Muscle of leg (tissue), 16 donors: ENCODE measurements at places on chromosomes 3 and 15. TPM values are rescaled to one million over a fixed set of nuclear protein-coding genes. Genes with fewer than 3 reads are reported as not detected.

UBAP1L gene
- polyA plus RNA-seq, result 3.1 TPM

POC1A gene
- polyA plus RNA-seq, result 6.8 TPM

GHSR gene
- polyA plus RNA-seq, result not detected

NISCH gene
- 64.0 TPM for polyA plus RNA-seq

SHC4 gene
- polyA plus RNA-seq, result 2.0 TPM

FETUB gene
- polyA plus RNA-seq, result 0.55 TPM

IFRD2 gene
- polyA plus RNA-seq, result 57.9 TPM

SPATA12 gene
- polyA plus RNA-seq, result 0.10 TPM

CHRM5 gene
- polyA plus RNA-seq, result 0.05 TPM

SLC22A14 gene
- 0.10 TPM for polyA plus RNA-seq

NEO1 gene
- 42.6 TPM for polyA plus RNA-seq

LINGO1 gene
- polyA plus RNA-seq, result 10.6 TPM

- no peak for DNase-seq
Observed at GRCh38 chr3:39103791-39104552, 3.5 kb downstream of the GORASP1 start.

- DNase-seq, result no peak
Observed at GRCh38 chr3:171396048-171396447, 64.2 kb downstream of the TNIK start.

DNA sequence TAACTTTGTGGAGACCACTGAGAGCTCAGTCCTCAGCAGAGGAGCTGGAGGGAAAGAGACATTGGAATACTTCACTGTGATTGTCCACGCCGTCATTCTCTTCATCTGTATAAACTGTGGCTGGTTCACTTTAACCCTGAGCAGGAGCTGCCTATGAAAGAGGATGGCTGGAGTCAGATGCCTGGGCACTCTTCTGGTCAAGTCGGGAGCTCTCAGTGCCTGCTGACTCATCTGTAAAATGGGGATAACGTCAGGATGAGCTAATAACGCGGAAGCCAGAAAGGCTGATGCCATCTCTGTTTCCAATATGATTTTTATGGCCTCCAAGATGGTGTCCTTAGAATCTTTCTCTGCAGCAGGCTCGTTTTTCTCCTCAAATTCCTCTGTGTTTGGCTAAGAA lies 51.6 kb upstream of the MRPS22 start:
- no peak for DNase-seq

DNA sequence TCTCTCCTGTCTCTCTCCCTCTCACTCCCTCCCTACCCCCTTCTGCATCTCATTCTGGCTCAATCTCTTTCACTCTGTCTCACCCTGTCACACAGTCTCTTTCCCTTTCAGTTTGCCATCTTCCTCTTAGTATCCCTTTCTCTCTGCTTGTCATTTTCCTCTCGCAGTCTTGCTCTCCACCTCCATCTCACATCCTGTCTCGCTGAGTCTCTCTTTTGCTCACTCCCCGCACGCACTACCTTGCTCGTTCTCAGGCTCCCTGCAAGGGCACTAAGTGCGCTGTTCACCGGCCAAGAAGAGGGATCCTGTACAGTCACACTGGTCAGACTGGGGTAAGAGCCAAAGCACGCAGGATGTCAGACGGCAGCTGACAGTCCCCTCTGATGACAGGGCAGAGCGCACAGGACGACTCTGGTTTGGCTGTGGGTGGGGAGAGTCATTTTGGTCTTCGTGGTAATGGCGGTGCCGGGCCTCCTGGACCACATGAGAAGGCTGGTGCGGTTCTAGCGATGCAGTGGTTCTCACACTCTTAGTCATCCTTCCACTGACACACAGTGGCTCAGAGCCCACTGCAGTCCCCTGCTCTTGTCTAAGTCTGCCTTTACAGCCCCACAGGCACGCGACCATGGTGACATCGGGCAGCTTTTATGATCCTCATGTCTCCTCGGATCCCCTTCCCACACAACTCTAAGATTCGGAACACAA lies 356.8 kb downstream of the FOXP1 start:
- no peak for DNase-seq

GRCh38 chr15:52790941-52791751 lies 1.0 kb upstream of the ONECUT1 start:
- no peak for DNase-seq

- no peak for DNase-seq
Observed at GRCh38 chr3:61589856-61590255, 28.5 kb downstream of the PTPRG start.

- peak; percentile 98 for DNase-seq
Observed at GRCh38 chr3:133763797-133764683, 17.8 kb downstream of the TF start.

GRCh38 chr3:66386011-66386924 lies 114.6 kb downstream of the LRIG1 start:
- DNase-seq, result no peak

DNA sequence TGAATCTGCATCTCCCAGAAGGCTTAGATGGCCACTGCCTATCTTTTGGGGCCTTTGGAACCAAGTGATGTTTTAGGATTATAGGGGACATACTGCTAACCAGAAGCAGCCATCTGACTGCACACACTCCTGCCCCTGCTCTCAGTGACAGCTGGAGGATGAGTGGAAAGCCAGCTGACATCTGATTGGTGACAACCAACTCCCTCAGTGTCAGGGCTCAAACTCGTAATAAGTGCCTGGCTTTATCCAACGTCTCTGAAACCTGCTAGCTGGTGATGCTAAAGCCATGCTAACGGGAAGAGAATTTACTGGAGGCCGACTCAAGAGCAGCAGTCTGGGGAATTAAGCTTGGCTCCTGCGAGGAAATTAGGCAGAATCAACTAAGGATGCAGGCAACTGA lies 35.1 kb downstream of the KY start:
- DNase-seq, result no peak

DNA sequence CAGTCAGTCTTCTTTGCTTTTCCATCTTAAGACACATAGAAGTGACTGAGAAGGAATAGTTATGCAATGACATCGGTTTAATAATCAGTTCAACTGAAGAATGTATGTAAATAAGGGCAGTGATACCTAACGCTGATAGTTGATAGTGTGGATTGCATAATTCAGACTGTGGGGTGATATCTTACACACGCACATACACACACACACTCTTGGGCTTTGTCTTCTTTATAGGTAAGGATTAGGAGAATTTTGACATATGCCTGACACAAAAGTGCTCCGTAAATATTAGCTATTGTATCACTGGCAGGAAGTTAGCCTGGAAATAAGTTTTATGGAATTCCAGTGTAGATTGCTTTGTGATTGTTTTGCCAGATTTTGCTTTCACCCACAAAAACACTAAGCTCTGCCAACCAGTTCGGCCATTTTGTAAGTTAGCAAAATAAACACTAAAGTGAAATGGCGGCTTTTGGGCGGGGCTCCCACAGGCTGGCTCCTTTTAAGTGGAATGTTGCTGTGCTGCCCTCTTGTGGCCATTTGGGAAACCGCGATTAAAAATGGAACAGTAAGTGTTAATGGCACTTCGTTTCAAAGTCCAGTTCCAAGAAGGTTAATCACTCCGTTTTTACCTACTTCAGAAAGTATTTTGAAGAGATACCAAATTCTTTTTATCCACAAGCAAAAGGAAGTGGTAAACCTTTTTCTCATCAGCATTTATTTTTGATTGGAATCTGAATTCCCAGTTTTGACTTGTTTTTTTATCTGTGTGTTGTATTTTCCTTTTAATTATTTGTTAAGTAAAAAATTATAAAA lies 17.7 kb downstream of the CHD2 start:
- peak; percentile 98 for DNase-seq

DNA sequence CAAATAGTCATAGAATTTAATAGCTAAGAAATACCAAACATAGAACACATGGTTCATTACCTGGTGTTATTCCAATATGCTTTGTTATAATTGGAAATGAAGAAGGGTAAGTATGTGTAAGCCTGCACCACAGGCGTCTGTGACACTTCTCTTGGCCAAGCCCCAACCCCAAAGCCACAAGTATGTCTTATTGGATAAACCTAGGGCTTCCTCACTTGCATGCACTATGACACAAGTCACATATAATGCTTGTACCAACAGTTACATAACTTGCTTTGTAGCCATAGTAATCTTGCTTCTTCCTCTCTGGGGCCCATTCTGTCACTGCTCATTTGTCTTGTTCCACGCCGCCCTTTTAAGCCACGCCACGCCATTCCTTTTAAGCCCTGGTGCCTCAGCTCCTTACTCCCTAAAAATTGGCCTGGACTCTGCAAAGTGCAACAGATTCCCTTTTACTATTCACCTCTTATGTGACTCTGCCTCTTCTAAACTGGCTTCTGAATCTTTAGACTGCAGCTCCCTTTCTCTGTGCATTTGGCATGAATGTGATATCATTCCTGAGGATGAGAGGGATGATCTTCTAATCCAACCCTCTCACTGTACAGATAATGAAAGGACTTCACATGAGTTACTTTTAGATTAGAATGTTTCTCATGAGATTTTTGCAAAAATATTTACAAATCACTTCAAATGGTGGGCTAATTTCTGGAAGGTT lies 48.1 kb upstream of the EPHA3 start:
- DNase-seq, result peak; percentile 5

GRCh38 chr15:43911235-43911781 lies 84.5 kb downstream of the WDR76 start:
- DNase-seq, result peak; percentile 73

DNA sequence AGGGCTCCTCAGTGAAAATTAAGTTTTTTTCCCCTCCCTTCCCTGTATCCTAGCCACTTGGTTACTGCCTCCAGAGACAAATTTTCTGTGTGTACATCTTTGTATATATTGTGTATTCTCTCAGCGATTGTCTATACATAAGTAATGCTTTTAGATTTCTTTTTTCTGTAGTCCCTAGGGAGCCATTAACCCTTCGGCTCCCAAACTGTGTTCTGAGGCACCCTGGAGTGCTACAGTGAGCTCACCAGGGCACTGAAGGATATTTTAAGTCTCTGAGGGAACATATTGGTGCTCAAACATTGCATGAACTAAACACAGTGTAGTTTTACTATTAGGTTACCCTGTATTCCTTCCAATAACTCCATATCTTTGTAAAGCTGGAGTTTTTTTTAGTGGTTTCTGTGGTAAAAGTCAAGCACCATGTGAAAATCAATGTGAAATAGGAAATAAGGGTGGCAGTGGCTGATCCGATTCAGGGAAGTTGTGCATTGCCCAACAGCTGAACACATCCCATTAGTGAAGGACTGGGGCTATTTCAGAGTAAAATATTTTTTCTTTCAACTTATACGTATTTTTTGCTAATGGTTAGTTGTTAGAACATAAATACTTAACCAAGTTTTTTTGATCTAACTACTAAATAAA lies 43.0 kb downstream of the USP13 start:
- peak; percentile 18 for DNase-seq

DNA sequence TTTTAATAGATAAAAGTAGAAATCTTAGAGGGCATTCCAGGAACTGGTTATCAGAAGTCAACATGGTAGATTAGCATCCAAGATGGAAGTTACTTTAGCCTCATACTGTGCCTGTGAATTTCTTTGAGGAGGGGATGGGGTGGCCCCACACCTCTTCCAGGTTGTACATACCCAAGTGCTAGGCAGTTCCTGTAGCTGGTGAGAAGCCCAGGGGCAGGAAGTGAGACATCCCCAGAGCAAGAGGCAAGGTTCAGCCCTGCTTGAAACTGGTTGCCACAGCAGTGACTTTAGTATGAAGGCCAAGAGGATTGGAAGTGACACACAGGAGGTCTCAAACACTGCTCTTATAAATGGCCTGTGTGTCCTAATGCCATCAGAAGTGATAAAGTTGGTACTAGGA lies 11.9 kb downstream of the GTPBP8 start:
- no peak for DNase-seq

DNA sequence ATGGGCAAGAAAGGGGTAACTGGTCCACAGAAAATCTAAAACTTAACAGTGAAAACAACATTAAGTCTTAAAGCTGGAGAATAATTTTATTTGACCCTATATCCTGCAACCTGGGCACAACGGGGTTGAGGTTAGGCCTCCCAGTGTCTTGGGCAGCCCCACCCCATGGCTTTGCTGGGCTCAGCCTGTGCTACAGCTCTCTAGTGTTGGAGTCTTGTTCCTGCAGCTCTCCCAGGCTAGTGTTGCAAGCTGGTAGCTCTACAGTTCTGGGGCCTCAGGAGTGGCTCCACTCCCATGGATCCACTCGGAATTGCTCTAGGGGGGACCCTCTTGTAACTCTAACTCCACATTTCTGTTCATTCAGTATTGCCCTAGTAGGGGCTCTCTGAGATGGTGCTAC lies 24.9 kb upstream of the GNB4 start:
- no peak for DNase-seq

DNA sequence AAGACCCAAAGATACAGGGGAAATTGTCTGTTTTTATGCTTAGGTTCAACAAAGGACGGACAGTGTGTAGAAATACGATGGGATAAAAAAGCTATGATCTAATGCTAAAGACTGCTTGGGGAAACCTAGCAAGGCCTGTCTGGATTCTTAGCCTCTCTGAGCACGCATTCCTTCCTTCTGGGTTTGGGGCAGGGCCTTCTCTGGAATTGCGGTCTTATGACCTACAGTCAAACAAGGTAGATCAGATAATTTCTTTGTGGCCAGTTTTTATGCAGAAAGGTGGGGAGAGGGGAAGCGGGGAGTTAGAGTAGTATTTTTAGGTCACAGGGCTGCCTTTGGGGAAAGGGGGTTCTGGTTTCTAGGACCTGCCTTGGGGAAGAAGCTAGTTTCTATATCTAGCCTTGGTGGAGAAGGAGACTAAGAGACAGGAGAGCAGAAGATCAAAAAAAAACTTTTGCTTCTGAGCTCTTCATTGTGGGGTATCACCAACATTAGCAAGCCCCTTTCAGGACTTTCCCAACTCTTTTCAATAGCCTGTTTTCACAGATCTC lies 39.1 kb upstream of the LIPC start:
- DNase-seq, result no peak
